Dermis microvascular lymphatic vessel endothelial cell (primary cell): ENCODE measurements at places on chromosomes 4 and X.

DNA sequence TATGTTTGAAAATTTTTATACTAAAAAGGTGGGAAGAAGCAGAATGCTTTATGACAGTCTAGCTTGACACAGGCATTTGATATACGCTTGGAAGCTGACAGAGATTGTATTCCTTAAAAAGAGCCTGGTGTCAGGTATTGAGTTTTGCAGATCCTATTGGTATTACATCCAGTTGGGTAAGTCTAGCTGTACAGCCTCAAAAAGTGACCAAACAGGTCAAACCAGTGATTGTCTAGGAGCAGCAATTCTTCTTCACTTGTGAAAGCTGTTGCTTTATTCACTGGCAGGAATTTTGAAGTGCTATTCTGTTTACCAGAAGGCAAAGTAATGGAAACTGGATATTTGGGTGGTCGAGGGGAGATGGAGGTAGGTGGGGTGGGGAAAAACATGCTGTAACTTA lies 77.5 kb downstream of the UCHL1 start:
- DNase-seq: no peak

DNA sequence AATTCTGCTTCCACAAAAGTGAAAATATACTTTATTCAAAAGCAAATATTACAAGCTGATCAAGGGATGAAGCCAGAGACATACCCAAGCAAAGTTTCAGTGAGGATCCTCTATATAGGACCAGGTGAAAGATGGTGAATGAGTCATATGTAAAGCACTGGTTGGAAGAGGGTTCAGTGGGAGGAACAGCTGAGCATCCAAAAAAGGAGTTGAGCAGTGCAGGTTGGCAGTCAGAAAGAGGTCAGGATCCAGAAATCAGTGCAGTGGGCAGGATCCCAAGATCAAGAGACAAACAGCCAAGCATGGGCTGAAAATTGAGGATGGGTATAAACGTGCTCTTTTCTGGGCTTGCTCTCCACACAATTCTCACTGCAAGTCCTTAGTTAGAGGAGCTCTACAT lies 30.3 kb downstream of the OTC start:
- no peak for DNase-seq

DNA sequence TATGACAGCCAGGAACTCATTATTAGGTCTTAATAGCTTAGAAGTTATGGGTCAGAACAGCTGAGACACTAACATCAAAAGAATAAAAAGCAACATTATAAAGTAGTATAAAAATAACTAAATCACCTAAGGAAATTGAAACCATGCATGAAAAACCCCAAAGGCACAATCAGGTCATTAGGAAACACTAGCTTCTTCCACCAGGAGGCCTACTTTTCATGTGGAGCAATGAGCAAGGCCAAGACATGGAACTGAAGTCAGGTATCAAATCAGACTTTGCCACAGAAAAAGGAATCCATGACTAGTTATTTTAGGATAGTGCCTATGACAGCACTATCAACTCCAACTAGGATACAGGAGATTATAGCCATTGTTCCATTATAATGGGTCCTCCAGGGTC lies 7.9 kb downstream of the HUWE1 start:
- no peak for DNase-seq

- no peak for DNase-seq
These were observed 8.5 kb upstream of the NAA11 start for GRCh38 chr4:79334341-79334740.

- DNase-seq: peak; percentile 59
These were observed 130.1 kb upstream of the TECRL start for GRCh38 chr4:64539234-64539849.

- DNase-seq: no peak
These were observed 328.7 kb downstream of the PCDH18 start for GRCh38 chr4:137203601-137204000.

GRCh38 chr4:48780865-48781214 lies 761 bp upstream of the FRYL start:
- peak; percentile 76 for DNase-seq

- DNase-seq: no peak
These were observed 46.4 kb downstream of the IL13RA1 start for GRCh38 chrX:118773782-118774181.

DNA sequence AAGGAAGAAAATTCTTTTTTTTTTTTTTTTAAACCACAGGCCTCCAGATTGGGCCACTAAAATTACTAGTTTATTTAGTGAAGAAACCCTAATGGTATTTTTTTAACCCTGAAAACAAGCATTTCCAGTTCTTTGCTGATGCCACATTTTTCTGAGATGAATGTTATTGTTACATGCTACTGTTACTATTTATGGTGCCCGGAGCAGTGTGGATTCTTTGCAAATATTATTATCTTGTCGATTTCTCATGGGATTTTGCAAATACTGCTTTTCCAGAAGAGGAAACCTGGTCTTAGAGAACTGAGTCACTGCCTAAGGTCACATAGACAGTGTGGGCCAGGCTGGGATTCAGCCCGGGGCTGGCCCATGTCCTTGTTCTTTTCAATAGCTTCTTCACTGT lies 8.7 kb upstream of the ALAS2 start:
- DNase-seq: no peak

DNA sequence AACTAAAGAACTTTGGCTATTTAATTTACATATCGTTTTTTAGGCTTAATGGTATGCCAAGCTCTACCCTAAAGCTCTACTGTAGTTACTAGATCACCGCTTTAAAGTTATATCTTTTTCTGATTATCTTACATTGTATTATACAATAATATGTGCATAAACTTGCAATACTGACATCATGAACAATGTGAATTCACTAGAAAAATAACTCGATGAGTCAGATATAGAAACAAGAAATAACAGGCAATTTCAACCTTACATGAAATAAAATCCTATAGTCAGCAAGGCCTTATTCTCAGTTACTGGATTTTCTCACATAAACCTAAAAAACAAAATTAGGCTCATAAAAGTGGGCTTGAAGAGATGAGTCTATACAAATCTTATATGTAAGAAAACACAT lies 32.5 kb downstream of the PDGFC start:
- no peak for DNase-seq

DNA sequence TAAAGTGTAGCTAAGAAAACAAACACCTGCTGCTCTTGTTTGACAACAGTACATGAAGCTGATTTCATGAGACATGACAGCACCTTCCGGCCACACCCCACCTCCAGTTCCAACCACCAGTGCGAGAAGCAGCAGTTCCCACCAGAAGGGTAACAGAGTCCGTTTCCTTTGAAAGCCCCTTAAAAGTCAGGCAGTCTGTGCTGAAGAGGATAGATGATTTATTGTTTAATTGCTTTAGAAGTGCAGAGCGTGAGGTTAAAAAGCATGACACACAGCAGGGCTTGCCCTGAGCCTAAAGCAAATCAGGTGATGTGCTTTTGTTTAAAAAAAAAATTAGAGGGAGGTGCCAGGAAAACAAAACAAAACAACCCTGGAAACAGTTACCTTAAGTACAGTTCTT lies 82.6 kb downstream of the HADH start:
- DNase-seq: no peak

GRCh38 chr4:128751354-128751753 lies 58.1 kb upstream of the JADE1 start:
- DNase-seq: no peak

DNA sequence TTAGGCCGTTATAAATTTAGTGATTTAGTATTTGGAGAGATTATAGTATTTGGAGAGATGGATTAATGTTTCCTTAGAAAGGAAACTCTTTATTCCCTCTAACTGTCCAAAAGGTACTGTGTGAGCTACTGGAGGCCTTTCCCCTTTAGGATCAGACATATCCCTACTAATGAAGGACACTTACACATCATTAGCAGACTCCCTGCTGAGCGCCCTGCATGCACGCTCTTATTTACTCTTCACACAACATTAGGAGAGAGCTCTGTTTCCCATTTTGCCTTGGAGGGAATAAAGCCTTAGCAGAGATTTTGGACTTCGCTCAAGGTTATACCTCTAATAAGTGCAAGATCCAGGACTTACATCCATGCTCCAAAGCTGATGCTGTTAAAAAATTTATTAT lies 17.8 kb upstream of the STOX2 start:
- no peak for DNase-seq

- DNase-seq: no peak
These were observed 23.1 kb upstream of the BMP3 start for GRCh38 chr4:81007417-81007816.

GRCh38 chrX:12034741-12035140 lies 103.5 kb upstream of the FRMPD4 start:
- no peak for DNase-seq

DNA sequence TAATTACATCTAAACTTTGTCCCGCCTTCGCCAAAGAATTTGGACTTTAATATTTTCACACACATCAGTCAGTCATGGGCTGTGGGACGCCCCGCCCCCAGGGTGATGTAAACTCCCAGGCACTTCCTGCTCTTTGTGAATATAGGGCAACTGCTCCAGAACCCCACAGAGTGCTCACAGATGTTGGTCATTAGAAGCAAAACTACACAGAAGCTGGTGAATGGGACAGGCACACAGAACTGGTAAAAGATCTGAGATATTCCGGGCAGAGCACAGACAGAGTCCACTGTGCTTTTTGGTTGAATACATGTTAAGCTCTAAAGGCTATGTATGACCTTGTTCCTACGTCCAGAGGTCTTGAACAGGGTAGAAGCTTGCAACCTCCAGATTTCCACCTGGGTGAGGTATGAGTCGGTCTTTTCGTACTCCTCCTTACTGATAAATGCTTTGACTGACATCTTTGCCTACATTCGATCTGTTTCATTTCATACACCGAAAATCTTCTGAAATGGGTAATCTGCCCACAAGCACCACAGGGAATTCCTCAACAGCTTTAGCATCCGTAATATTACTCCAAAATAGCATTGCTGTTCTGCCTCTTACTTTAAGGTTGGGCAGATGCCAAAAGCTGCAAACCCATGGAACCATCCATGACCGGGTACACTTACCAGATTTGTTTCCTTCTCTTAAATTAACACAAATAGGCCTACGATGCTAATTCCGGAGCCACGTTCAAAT lies 144.6 kb downstream of the AMELX start:
- DNase-seq: no peak

- no peak for DNase-seq
These were observed 115.3 kb downstream of the PRSS12 start for GRCh38 chr4:118237531-118237930.

- DNase-seq: no peak
These were observed 3.1 kb downstream of the COX18 start for GRCh38 chr4:73066445-73066844.

DNA sequence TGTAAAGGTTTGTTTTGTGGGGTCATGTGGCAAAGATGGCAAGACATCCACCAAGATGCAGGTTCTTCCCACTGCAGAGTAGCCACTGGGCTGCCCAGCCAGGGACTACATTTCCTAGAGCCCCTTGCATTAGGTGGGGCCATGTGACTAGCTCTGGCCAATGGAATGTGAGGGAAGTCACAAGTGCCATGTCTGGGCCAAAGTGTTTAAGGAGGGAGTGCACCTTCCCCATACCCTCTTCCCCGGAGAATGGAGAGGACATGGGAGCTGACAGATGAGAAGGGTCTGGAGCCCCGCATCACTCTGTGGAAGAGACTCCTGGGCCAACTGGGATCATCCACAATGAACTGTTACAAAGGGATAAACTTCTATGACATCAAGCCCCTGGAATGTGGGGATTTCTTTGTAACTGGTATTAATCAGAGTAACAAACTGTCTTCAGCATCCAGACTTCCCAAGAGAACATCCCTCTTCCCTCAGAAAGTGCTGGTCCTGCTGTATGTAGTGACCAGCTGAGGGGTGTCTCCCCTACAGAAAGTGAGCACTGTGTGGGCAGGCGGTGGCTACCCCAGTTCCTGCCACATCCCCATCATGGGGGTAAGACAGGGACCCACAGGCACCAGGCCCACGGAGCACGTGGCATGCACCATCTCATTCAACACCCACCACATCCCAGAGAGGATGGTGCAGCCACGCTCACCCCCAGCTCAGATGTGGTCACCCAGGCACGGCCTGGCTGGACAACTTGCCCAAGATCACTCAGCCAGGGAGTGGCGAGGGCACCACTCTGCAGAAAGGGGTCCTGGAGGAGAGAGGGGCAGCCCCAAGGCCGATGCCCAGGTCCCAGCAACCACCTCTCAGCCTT lies 10.9 kb downstream of the PPP2R2C start:
- DNase-seq: no peak

GRCh38 chrX:31420711-31421151 lies 348.9 kb upstream of the FTHL17 start:
- no peak for DNase-seq

- no peak for DNase-seq
These were observed 214.9 kb downstream of the GASK1B start for GRCh38 chr4:157957905-157958304.

GRCh38 chr4:184247421-184247820 lies 29.7 kb upstream of the ENPP6 start:
- DNase-seq: no peak

DNA sequence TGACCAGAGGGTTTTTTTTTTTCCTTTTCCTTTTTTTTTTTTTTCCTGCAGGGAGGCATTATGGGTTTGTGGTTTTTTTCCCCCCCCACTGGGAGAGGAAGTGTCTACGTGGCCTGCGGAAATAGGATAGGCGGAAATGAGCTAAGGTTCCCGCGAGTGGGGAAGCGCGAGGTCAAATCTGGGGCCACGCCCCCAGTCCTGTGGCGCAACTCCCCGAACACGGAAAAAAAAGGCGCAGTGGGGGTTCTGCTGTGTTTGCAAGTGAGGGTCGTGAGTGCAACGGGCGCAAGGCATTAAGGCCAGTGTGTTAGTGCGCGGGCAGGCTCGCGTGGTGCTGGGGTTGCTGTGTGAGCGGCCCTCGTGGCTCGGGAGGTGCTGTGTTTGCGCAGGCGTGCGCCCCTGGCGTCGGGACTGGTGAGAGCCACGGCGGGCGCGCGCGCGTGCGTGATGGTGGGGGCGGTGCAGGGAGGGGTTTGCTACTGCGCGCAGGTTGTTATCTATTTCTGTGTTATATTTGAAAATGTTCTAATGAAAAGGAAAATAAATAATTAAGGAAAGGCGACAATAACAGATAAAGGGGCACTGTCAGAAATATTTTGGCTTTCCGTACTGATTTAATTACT lies 685 bp upstream of the MORF4L2 start:
- peak; percentile 82 for DNase-seq

DNA sequence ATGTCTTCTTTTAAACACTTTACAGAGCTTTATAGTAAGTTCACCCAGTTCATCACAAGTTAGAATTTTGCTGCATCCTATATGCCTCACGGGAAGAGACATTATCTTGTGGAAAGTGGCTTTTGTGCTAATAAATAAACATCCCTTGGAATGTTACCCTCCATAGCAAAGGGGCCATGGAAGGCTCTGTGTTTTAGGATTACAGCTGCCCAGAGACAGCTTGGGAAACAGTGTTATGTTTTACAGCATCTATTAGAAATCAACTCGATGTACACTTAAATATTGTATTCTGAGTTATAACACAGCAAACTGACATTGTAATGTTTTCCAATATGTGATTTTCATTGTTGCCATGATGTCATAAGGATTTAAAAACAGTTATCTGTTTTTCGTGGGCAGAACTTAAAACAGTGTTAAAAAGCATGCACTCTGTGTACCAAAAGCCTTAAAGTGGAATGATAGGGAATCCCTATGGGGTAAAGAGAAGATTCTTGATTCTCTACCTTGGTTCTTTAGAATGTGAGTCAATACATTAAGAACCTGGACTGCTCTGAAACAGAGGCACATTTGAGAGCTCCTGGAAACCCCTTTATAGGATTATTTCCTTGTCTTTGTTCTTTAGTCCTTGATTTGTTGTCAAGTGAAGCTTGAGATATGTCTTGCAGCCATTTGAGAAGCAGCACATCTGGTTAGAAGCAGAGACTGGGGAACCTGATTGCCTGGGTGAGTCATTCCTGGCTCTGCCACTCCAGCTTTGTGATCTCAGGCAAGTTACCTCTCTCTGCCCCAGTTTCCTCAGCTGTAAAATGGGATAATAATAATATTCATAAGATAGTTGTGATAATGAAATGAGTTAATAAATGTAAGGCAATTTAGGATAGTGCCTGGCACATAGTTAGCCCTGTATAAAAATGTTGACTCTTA lies 41.6 kb downstream of the ARHGAP10 start:
- DNase-seq: no peak
